ENCODE measurements at places on chromosomes 13 and 19.

GRCh38 chr19:35549174-35549788 lies 3.9 kb downstream of the TMEM147 start:
- peak; percentile 43 for DNase-seq

GRCh38 chr19:47135156-47135555 lies 4.5 kb downstream of the SAE1 start:
- DNase-seq = no peak

DNA sequence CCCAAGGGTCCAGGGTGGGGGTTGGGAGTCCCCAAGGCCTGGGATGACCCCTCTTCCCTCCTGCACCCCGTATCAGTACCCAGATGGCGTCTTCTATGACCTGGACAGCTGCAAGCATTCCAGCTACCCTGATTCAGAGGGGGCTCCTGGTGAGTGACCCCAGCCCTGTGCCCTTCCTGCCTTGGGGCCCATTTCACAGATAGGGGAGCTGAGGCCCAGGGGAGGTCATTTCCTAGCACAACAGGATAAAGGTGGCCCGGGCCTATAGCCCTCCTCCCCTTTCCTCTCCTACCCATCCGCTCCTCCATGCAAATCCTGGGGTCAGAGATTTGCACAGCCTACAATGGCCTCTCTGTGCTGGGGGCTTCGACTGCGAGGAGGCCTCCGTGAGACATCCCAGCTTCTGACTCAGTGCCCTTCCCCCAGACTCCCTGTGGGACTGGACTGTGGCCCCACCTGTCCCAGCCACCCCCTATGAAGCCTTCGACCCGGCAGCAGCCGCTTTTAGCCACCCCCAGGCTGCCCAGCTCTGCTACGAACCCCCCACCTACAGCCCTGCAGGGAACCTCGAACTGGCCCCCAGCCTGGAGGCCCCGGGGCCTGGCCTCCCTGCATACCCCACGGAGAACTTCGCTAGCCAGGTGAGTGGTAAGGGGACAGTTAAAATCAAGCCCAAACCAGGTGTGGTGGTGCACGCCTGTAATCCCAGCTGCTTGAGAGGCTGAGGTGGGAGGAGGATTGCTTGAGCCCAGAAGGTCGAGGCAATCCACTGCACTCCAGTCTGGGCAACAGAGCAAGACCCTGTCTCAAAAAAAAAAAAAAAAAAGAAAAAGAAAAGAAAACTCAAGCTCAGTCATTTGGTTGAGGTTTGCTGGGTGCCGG lies 3.9 kb downstream of the SPIB start:
- no peak for DNase-seq

GRCh38 chr19:5680084-5680436 lies 256 bp downstream of the MICOS13 start:
- no peak for DNase-seq

DNA sequence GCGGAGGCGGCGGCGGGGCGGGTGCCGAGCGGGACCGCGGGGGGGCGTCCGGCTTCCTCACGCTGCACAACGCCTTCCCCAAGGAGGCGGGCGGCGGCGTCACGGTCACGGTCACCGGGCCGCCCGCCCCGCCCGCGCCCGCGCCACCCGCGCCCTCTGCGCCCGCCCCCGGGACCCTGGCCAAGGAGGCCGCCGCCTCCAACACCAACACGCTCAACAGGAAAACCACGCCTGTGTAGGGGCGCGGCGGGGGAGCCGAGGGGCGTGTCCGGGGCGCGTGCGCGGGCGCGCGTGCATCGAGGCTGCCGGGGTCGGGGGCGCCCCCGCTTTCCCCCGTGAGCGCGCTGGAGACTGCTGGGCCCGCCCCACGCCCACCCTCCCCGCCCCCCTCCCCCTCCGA lies 8.8 kb upstream of the CACNG6 start:
- DNase-seq = no peak

DNA sequence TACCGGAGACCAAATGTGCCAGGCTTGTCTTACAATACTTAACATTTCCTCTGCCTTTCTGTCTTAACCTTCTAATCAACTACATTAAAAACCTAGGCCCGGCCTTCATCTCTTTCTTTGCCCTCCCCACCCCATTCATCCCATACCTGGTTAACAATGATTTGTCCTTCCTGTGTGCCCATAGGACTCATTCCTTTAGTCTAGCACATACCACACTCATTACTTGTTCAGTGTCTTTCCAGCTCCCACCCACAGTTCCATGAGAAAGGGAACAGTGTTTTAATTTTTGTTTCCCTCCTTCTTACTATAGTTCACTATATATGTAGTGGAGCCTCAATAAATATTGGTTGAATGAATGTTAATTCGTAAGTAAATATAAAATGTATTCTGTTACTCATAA lies 2.4 kb downstream of the CLN5 start:
- no peak for DNase-seq

GRCh38 chr19:8526345-8527091 lies 12.6 kb upstream of the ZNF414 start:
- DNase-seq = no peak

GRCh38 chr13:99290894-99291293 lies 16.3 kb downstream of the GPR183 start:
- DNase-seq = no peak

DNA sequence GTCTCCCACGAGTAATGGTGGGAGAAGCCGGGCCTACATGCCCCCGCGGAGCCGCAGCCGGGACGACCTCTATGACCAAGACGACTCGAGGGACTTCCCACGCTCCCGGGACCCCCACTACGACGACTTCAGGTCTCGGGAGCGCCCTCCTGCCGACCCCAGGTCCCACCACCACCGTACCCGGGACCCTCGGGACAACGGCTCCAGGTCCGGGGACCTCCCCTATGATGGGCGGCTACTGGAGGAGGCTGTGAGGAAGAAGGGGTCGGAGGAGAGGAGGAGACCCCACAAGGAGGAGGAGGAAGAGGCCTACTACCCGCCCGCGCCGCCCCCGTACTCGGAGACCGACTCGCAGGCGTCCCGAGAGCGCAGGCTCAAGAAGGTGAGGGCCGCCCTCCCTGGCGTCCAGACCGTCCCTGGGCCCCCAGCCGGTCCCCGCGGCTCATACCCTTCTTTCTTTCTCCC lies 1.4 kb upstream of the USF2 start:
- peak; percentile 46 for DNase-seq

DNA sequence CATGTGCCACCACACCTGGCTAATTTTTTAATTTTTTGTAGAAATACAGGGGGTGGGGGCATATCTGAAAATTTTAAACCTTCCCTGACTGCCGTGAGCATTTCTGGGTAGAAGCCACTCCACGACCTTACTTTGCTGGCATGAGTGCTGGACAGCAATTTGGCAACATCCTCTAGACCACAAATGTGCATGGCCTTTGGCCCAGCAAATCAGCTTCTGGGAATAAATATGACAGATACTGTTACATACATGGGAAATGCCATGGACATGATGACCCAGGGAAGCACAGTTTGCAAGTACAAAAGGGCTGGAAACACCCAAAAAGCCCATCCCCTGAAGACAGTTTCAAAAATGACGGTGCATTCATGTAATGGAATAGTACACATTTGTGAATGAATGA lies 3.2 kb upstream of the PVR start:
- no peak for DNase-seq

GRCh38 chr19:17487284-17488121 lies 17.2 kb downstream of the SLC27A1 start:
- DNase-seq = no peak

DNA sequence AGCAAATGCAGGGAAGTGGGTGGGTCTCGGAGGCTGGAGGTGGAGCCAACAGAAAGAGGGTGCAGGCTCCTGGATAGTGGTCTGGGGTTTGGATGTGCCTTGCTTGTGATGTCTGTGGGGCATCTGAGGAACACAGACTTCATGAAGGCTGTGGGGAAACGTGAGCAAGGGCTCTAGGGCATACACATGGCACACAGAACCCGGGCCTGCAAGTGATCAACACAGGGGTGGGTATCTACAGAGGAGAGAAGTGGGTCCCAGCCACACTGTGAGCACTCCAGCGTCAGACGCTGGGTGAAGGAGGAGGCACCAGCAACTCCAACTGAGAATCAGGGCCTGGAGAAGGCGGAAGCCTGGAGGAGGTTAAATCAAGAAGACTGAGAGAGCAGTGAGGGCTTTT lies 5.4 kb upstream of the UBE2M start:
- DNase-seq = no peak

- no peak for DNase-seq
Measured at GRCh38 chr13:80755910-80756309, 415.0 kb upstream of the SPRY2 start.

DNA sequence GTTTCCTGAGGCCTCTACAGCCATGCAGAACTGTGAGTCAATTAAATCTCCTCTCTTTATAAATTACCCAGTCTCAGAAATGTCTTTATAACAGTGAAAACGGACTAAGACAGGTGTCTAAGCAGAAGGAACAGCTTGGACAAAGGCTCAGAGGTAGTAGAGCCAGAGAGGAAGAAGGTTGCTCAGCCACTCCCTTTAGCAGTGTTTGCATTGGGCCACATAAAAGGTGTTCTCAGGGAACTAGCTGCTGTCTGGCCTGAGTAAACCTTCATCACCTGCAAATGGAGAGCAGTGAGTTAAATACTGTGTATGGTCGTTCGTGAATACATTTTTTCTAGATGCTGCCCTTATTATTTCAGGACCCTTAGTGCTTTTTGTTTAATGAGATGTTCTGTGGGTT lies 383.4 kb downstream of the EFNB2 start:
- DNase-seq = no peak

- no peak for DNase-seq
Measured at GRCh38 chr13:89923736-89924135, 1423.8 kb upstream of the MIR17HG start.

DNA sequence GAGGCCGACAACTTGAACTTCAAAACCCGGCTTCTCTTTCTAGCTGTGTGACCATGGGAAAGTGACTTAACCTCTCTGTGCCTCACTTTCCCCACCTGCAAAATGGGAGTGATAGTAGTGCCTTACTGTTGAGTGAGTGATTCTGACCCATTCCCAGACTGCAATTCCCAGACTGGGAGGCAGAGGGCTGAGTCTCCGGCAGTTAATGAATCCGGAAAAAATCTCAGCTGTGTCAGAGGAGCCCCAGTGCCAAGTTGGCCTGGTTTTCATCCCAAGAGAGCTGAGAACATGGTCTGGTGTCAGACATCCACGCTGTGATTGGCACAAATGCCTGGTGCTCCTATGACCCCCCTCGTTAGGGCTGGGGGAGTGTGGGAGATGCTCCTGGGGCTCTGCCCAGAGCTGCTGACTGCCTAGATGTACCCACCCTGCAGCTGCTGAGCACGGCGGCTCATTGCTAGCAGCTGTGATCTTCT lies 50.0 kb downstream of the PIN1 start:
- no peak for DNase-seq

- DNase-seq = no peak
Measured at GRCh38 chr13:74816737-74817136, 665.2 kb downstream of the TBC1D4 start.

DNA sequence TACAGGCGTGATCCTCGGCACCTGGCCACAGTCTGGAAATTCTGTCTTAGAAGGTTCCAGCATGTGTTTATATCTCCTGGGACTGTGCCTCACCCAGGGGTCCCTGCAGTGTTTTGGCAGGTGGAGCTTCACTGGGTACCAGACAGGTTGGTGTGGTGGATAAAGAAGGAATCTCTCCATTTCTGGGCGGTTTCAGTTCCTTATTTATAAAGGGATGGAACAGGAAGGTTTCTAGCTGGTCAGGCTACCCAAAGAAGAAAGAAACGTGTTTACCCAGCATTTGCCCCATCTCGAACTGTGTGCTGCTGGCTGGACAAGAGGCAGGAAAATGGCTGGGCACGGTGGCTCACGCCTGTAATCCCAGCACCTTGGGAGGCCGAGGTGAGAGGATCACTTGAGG lies 9.8 kb downstream of the PNPLA6 start:
- no peak for DNase-seq

DNA sequence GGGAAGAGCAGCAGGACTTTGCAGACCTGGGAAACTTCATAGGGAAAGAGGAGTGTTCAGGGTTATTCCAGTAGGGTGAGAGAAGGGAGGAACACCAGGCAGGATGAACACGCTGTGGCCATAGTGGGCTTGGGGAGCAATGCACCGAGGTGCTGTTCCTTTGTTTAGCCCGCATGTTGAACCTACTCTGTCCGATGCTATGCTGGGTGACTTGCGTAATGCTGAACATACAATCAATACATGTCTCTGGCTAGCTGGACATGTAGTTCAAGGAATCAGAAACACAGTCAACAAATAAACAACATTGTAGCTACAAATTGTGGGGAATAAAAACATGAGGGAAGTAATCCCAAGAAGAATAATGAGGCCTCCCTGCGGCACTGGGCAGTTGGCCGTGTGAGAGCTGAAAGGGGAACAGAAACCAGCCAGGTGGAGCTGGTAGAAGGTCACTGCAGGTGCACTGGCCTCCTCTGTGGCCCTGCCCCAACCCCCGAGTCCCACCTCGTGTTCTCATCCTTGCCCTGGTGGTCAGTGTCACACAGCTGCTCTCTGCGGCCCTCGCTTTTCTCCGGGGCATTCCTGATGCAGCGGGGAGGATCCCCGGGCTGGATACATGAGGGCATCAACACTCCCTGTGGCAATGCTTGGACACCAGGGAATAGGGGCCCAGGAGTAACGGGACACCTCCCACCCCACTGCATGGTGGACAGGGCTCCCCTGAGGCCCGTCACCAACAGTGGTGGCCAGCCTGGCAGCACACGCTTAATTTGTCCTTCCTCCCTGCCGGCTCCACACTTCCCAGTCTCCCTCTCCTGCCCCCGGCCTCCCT lies 36.9 kb upstream of the TUBGCP3 start:
- no peak for DNase-seq

DNA sequence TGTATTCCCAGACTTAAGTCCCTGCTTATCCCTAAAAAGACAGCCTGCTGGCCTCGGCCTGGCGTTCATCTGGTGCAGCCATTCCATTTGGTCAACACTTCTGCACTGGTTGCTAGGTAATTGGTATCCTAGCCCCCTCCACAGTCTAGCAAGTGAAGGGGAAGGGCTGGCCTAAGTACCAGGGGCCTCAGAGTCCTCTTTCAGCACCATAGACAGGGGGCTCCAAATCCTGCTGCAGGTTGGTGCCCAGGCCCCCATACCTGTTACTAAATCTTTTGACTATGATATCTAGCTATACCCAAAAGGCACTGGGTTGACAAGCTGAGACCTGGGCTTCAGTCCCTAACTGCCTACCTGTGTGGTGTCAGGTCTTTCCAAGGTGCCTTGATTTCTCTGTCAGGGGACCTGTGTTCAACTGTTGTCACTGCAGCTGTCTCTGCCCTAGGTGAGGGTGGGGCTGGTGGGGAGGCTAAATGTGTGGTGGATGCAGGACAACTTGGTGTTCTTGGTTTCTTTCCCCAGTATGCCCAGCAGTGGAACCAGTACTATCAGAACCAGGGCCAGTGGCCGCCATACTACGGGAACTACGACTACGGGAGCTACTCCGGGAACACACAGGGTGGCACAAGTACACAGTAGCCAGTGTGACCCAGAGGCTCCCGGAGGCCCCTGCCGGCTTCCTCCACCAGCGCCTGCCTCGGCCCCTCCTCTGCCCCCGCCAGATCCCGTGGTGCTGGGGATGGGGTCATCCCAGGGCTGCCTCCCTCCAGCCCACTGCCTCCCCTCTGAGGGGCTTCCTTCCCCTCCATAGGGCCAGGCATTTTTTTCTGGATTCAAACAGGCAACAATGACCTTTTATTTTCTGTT lies 3.8 kb upstream of the CCDC97 start:
- no peak for DNase-seq

- no peak for DNase-seq
Measured at GRCh38 chr13:100059827-100060226, 29.1 kb upstream of the PCCA start.

- DNase-seq = no peak
Measured at GRCh38 chr19:4197625-4198466, 15.4 kb downstream of the ANKRD24 start.

All from activated T-cell treated with anti-CD3 and anti-CD28 coated beads, Interleukin-2, amount 50 U/mL, for 4 hours (primary cell).